Osteocyte (in vitro differentiated cells): ENCODE measurements at places on chromosomes 13 and 19. TPM values are rescaled to one million over a fixed set of nuclear protein-coding genes. Genes with fewer than 3 reads are reported as not detected.

- DNase-seq: no peak
Observed at GRCh38 chr13:85405316-85405897, 393.8 kb downstream of the SLITRK6 start.

GRCh38 chr13:48641404-48641803, 12.3 kb upstream of the CYSLTR2 start:
- no peak for DNase-seq

GRCh38 chr13:49220036-49220855, at the start of gene MLNR:
MLNR (plus strand) TSS chr13:49220338; CDS start chr13:49220338, 0 bp downstream.
- no peak for DNase-seq

DNA sequence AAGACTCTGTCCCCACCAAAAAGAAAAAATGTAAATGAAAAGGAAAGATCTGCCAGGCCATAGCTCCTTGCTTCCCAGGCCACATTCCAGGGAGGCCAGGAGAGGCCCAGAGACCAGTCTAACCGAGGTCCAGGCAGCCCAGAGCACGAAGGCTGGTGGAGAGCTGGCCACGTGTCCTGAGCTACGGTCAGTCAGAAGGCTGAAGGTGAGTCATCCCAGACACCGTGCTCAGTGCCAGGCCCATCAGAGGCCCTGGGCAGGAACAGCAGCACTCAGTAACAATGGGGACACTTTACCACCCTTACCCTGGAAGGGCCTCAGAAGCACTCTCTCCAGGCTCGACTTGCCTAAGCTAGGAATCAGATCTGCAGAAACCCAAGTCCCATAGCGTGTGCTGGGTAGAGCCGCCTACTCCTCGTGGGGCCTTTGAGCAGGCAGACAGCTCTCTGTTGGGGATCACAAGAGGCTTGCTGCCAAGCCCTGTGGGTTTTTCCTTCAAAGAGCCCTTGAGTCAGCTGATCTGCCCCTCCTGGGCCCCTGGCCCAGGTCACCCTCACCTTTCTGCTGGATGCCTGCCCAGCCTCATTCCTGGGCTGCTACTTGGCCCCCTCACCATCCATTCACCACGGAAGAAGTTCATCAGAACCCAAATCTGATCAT, 11.6 kb upstream of the DNMT1 start:
- no peak for DNase-seq

DNA sequence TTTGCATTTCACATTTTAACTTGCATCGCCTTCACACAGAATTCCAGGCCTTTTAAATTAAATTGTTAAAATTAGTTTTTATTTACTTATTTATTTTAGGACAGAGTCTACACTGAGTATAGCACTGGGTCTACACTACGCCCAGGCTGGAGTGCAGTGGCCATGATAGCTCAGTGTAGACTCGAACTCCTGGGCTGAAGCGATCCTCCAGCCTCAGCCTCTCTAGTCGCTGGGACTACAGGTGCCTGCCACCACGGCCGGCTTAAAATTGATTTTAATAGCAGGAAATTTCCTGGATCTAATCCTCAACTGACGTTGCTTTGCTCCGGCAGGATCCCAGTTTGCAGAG, 301 bp upstream of the ZNF610 start:
- no peak for DNase-seq

- DNase-seq: no peak
Observed at GRCh38 chr13:24905242-24905641, 141.3 kb downstream of the RNF17 start.

DNA sequence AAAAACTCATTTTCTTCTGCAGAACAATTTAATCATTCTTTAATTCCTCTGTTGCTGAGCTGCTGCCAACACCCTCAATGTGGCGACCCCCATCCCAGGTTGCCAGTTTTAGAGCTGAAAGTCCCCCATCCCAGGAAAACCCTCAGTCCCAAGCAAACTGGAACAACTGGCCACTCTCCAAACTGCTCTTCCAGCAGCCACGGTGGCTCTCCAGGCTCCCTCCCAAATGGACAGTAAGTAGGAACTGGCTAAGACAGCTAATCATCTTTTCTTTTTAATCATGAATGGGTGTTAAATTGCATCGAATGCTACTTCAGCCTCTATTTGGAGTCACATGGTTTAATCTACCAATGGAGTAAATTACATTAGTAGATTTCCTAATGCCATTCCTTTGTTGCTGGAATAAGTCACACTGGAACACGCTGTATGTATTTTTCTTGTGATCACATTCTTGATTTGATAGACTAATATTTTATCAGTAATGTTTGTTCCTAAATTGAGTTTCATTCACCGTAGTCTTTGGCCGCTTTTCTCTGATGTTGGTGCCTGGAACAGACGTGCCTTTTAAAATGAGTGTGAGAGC, 33.7 kb upstream of the VSTM2B start:
- no peak for DNase-seq

The ZNF844 gene
- total RNA-seq: 10.2 and 12.7 TPM in 2 replicates

The PABPC3 gene
- total RNA-seq: 0.10 and 0.16 TPM in 2 replicates

The DIRAS1 gene
- 5.8 and 6.9 TPM in 2 replicates for total RNA-seq

The NDUFS7 gene
- total RNA-seq: 71.7 and 74.4 TPM in 2 replicates

The DCLK1 gene
- total RNA-seq: 7.8 and 9.1 TPM in 2 replicates
